ENCODE measurements at places on chromosomes 11 and 22. TPM values are rescaled to one million over a fixed set of nuclear protein-coding genes. Genes with fewer than 3 reads are reported as not detected.

Gene SCUBE2
- total RNA-seq = 0.89 TPM

Gene AQP11
- 0.87 TPM for total RNA-seq

Gene KRTAP5-1
- not detected for total RNA-seq

Gene SCO2
- total RNA-seq = 1.3 TPM

Gene MYEOV
- total RNA-seq = not detected

Gene GLB1L3
- total RNA-seq = not detected

Gene BTBD18
- total RNA-seq = not detected

Gene MOGAT2
- 0.17 TPM for total RNA-seq

Gene PKP3
- 0.84 TPM for total RNA-seq

Gene CDC45
- total RNA-seq = 0.67 TPM

Gene MUC5AC
- not detected for total RNA-seq

Gene PHOX2A
- not detected for total RNA-seq

Gene KRTAP5-9
- not detected for total RNA-seq

Gene C2CD3
- 10.5 TPM for total RNA-seq

DNA sequence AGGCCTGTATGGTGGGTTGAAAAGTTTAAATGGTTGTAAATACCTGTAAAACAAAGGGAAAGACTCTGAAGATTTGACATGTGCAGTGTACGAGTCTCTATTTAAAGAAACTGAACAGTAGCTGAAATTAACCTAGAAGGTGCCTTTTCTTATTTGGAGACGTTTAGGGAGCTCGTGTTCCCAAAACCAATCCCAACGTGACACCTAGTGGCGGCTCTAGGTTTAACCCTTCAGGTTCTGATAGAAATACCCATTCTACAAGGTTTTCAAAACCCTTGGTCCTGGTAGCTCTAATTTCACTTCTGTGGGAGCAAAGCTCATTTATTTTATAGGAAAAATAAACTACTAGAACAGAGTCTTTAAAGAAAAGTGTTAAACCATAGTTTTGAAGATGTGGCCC, 258.3 kb downstream of the LRRC4C start:
- no peak for DNase-seq

GRCh38 chr11:2208691-2209369, 37.2 kb upstream of the TH start:
- no peak for DNase-seq

DNA sequence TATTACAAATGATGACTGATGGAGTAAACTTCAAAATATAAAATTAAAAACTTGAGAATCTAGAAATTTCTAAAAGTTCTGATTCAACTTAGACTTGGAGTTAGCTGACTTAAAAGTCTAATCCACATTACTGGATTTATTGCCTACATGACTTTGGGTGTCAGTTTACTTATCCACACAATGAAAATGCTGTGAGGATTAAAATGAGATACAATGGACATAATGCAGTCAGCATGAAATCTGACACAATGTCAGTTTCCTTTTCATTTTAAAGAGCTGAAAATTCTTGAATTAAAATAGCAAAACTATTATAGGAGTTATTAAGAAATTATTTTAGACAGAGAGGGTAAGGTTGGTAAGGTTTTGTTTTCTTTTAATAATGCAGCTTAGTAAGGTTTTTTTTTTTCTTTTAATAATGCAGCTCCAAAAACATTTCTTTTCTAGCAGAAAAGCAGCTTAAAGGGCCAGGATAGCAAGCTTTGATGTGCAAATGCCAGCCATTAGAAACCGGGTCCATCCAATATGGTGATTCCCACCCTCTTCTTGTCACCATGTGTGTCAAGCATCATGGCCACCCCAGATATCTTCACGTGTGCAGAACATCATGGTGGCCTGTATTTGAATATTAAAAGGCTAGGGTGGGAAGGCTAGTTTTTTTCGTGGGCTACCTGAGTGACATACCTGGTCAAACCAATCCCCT, 18.9 kb downstream of the APIP start:
- no peak for DNase-seq

GRCh38 chr22:27218012-27218920, 560.9 kb downstream of the MIAT start:
- DNase-seq = peak; percentile 63

GRCh38 chr22:20581503-20582170, 74.2 kb downstream of the MED15 start:
- no peak for DNase-seq

DNA sequence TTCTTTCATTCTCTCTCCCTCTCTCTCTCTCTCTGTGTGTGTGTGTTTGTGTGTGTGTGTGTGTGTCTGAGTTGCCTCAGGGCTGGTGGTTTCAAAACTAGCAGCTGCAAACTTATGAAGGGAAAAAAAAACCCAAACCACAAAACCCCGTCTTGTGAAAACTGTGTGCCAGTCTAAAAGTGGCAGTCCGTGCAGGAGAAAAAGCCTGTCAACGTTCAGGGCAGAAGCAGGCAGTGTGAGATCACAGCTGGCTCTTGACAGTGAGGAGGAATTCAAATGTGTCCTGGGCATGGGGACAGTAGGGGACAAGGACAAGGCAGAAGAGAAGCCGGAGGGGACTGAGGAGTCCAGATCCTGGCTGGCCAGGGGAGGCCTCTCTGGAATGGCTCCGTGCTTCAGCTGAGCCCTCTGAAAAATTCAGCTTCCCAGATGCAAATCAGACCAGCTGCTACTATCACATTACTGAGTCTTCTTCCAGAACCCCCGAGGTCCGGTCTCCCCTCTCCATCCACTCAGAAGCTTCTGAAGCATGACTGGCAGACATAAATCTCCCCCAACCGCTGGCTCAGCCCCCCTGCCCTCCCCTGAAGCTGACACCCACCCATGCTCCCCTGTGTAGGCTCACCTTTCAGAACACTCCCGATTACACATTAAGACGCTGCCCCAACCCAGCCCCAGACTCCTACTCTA, 31.9 kb downstream of the FLI1 start:
- no peak for DNase-seq

- peak; percentile 35 for DNase-seq
These were observed 1.5 kb upstream of the TOLLIP start for GRCh38 chr11:1310772-1311468.

GRCh38 chr22:48391171-48391711, 1436.4 kb downstream of the BRD1 start:
- no peak for DNase-seq

DNA sequence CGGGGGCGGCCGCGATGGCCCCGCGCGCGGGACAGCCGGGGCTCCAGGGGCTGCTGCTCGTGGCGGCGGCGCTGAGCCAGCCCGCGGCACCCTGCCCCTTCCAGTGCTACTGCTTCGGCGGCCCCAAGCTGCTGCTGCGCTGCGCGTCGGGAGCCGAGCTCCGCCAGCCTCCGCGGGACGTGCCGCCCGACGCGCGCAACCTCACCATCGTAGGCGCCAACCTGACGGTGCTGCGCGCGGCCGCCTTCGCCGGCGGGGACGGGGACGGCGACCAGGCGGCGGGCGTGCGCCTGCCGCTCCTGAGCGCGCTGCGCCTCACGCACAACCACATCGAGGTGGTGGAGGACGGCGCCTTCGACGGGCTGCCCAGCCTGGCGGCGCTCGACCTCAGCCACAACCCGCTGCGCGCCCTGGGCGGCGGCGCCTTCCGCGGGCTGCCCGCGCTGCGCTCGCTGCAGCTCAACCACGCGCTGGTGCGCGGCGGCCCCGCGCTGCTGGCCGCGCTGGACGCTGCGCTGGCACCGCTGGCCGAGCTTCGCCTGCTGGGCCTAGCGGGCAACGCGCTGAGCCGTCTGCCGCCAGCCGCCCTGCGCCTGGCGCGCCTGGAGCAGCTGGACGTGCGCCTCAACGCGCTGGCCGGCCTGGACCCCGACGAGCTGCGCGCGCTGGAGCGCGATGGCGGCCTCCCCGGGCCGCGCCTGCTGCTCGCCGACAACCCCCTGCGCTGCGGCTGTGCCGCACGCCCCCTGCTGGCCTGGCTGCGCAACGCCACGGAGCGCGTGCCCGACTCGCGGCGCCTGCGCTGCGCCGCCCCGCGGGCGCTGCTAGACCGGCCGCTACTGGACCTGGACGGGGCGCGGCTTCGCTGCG, 697 bp downstream of the TPBGL start:
- peak; percentile 92 for DNase-seq

- DNase-seq = no peak
These were observed 10.6 kb downstream of the LRRC32 start for GRCh38 chr11:76659672-76660532.

GRCh38 chr22:49040754-49041467, 786.8 kb downstream of the BRD1 start:
- no peak for DNase-seq

DNA sequence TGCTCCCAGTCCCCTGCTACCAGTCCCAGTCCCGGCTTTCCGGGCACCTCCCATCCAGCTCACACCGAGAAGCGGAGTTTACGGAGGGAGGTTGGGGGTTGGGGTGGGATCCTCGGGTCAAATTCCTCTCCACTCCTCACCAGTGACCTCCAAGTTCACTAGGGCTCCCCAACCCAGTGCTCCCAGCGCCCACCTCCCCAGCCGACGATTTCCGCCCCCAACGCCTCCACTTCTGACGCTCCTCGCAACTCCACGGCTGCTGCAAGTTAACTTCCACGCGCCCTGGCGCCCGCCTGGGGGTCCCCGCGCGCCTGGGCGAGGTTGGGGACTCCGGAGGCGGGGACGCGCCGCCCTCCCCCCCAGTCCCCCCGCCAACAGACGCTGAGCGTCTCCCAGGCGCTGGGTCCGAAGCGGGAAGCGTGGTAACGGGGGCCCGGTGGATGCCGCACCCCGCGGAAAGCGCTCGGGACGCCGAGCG, 526 bp downstream of the TPST2 start:
- peak; percentile 50 for DNase-seq

GRCh38 chr11:86313793-86314192, 11.8 kb downstream of the HIKESHI start:
- DNase-seq = no peak
